Glutamatergic neuron (in vitro differentiated cells): ENCODE measurements at places on chromosomes 11 and 22.

DNA sequence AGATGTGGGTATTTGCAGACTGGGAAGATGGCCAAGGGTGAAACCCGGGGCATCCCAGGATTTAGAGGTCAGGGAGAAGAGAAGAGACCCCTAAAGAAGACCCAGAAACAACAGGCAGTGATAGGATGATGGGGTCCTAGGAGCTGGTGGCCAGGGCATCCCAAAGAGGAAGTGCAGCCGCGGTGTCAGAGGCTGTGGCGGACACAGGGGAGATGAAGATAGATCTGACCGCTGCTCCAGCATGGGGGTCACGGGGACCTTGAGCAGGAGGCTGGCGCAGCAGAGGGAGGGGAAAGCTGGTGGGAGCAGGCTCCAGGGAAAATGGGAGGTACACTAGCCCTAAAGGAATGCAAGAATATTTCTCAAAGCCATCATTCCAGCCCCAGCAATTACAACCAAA is 47.3 kb downstream of the CTTN start:
- no peak for DNase-seq

GRCh38 chr11:101453682-101454081 is 130.1 kb downstream of the TRPC6 start:
- no peak for DNase-seq

DNA sequence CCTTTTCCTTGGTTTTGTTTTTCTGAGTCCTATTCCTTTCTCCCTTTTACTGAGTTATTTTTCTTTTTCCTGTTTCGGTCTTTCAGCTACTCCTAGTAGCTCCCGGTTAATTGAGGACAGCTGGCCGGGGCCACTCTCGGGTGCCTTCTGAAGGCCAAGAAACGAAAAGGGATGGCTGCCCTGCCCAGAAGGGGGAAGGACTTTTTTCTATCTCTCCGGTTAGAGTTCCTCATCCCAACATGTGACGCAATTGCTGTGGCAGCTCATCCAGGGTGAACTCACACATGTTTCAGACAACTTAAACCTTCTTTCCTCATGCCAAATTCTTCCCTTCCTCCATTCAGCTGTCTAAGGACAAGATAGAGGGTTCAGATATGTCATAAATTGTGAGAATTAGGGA is 83.6 kb downstream of the PIWIL4 start:
- no peak for DNase-seq

DNA sequence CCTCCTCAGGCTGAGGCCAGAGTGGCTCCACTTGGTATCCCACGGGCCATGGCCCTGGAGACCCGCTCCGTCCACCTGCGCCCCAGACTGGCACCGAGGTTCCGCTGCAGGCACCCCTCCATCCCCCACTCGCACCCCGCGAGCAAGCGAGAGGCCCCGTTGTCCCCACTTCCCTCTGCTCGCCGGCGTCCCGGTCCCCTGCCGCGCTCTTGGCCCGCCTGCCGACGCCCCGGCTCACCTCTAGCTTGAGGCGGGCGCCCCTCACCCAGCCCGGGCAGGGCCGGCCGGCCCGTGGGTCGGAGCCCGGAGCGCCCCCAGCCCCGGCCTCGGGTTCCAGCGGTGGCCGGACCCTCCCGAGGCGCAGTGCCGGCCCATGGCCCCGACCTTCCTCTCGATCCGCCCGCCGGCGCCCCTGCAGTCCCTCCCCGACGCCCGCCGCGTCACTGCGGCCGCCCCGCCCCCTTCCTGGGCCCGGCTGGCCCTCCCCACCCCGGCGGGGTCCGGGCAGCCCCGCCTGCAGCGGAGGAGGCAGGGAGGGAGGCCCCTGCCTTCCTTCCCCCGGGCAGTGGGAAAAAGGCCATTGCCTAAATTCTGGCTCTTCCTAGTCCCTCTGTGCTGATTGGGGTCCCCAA is at the start of gene PITPNM1:
Gene PITPNM1, minus strand, starts transcription at position 414 of the 632 bp plus-strand sequence. CDS start 1,183 bp downstream, outside the sequence.
- peak; percentile 64 for DNase-seq

DNA sequence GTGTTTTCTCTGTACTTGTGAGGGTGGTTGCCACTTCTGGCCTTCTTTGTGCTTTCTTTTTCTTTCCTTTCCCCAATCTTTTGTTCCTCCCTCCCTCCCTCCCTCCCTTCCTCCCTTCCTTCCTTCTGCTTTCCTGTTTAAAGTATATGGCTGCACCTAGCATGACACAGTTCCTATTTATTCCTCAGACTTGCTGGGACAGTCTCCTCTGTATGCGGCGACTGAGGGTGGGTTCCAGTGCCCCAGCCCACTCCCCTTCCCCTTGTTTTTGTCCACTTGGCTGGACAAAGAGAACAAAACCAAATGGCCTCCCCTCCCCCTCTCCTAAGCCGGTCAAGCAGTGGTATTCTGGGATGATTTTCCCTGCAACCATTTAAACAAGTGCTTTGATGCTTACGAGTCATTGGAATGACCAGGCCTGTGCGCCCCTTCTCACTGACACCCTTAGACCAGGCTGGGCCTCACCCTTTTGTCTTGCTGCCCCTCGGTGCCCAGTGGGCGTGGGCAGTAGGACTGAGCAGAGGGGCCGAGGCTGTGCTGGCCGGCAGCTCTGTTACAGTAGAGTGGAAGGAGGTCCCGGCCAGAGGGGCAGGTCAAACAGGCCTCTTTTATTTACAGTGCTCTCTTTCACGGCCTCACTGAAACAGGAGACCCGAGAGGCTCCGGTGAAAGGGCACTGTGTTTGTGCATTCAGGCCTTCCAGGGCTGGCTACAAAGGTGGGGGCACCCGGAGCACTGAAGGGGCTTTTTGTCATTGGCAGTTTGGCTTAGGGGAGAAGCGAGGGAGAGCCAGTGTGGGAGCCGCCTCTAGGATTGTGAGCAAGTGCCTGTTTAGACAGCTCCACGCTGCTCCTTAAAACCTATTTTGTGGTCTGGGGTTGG is 32.2 kb downstream of the ZBTB16 start:
- DNase-seq, result no peak
